SK-N-MC (cell line): ENCODE measurements at places on chromosomes 12 and 14.

DNA sequence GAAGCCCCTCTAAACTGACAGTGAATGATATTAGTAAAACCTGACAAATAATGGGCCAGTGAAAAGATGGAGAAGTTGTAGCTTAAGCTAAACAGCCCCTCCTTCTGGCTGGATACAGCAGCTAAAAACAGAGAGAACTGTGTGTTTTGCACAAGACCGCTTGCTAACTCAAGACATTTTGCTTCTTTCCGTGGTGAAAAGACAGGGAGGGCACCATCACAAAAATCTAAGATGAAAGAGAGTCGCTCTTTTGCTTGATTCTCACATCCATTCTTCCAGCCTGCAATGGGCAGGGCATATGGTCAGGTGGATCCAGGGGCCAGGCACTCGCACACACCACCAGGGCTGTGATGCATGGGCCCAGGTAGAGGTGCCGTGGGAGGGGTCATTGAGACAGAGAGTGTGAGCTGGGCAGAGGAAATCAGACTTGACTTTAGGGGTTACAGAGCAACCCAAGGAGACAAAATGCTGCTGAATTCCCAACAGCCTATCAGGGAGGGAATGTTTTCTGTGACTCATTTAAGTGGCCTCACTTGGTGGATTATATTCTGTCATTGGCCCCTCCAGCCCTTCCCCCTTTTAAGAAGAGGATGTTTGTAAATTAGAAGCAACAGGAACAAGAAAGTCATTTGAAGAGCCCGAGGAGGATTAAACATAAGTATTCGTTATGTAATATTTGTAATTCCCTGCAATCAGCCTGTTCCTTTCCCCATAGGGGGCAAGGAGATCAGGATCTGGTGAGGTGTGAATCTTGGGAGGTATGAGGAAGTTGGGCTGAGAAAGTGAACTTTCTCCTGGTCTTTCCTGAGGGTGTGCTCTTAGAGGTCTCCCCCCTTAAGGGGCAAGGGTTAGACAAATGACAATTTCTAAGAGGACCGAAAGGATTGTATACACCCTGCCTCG is 12.3 kb downstream of the EMP1 start:
- no peak for DNase-seq

DNA sequence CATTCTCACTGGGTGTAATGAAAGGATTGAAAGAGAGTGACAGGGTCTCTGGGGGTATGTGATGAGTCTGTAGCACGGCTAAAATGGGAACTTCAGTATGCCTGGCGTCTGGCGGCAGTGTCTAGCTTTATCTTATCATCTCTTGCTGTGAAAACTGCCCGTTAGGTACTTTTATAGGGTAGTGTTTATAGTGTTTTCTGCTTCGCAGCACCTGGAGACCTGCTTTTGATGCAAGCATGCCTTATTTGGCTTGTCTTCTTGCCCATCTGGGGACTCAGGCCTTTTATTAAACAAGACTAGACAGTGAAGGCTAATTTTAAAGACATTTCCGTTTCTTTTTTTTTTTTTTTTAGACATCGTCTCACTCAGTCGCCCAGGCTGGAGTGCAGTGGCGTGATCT is 36.3 kb upstream of the ALDH2 start:
- no peak for DNase-seq

DNA sequence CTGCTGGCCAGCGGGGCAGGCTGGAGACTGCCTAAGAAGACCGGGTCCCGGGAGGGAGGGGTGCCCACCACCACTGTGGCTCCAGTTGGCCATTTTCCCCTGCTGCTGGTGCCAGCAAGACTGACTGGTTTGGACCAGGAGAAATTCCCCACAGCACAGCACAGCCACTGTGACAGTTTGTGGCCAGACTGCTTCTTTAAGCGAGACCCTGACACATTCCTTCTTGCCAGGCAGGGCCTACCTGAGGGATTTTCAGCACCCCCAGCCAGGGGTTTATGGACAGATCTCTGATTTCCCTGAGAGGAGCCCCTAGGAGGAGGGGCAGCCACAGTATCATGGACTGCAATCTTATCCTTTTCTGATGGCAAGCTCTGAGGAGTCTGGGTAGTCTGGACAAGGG is 15.5 kb downstream of the GLIPR1L1 start:
- DNase-seq = no peak

DNA sequence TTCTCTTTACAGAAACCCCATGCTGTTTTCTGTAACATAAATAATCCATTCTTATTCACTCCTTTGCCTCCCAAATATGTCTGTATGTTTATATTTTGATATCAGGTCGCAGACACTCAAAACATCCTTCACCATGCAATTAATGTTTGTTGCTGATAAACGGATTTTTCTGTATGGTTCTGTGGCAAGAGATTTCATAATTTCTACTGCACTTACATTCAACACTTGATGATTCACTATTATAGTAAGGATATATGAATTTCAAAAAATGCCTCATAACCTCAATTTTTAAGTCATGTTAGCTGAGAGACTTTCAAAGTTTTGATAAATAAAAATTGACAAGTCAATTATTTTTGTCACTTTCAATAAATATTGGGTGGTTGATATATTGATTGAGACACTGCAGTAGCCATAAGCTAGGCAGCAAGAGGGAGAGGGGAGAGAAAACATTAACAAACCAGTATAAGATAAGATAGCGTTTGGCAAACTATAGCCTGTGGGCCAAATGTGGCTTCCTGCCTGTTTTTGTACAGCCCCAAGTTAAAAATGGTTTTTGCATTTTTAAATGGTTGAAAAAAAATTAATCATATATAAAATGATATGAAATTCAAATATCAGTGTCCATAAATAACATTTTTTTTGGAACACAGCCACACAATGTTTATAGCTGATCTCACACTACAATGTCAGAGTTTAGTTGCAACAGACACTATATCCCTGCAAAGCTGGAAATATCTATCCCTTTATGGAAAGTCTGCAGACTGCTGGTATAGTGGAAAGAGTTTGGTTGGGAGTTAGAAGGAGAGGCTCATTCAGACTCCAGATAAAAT is 18.3 kb downstream of the ALDH6A1 start:
- DNase-seq = no peak

DNA sequence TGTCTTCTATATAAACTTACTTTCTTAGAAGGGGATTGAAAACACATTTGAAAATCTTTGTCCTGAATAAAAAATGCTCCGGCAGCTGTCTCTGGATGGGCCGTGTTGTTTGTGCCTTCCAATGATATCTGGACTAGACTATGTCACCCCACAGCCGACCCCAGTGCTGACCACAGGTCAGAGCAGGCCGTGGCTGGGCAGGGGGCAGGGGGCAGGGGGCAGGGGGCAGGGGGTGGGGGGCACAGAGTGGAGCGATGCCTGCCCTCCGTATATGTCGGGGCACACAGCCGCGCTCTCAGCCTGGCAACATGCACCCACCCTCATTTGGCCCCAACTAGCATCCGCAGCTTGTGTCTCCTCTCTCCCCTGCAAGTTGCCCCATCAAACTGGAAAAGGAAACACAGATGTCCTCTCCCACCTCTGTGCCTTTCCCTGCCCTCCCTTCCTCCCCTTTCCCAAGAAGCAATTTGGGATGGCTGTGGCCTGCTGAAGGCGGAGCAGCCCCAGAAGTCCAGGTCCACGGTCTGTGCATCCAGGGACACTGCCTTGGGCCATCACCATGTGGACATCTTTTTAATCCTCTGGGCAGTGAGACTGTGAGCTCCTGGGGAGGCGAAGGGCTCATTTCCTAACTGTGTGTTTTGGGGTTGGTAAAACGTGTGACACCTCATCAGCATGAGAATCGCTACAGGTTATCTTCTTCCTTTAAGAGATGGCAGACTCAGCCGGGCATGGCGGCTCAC is 295.7 kb upstream of the RTL1 start:
- DNase-seq = no peak

GRCh38 chr12:6187948-6188793 is 12.0 kb upstream of the CD9 start:
- no peak for DNase-seq

DNA sequence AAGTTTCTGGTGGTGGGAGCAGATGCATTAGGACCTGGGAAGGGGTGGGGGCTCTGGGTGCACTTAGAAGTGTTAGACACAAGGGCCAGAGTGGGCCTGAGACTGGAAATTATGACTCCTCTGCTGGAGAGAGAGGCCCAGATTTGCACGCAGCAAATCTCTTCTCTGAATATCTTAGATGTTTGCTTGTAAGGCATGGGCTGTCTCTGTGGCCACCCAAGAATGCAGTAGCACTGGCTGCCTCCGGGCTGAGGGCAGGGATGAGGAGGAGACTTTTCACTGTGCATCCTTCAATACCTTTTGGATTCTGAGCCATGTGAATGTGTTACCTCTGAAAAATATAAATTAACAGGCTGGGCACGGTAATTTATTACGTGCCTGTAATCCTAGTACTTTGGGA is 14.0 kb upstream of the RABGGTA start:
- no peak for DNase-seq

DNA sequence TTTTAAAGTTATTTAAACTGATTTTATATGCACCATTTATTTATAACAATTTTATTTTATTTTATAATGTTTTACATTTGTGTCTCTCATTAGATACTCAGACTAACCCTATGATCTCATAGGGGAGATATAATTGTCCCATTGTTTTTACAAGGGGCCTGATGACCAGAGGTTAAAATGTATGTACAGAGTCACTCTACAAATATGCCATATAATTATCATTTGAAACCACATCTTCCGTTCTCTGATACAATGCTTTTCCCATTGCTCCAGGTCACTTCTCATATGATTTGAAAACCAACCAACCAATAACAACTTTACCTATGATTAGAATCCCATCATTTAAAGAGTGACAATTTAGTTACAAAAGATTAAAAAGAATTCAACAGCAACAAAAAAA is 137.8 kb downstream of the GPHN start:
- DNase-seq = no peak

DNA sequence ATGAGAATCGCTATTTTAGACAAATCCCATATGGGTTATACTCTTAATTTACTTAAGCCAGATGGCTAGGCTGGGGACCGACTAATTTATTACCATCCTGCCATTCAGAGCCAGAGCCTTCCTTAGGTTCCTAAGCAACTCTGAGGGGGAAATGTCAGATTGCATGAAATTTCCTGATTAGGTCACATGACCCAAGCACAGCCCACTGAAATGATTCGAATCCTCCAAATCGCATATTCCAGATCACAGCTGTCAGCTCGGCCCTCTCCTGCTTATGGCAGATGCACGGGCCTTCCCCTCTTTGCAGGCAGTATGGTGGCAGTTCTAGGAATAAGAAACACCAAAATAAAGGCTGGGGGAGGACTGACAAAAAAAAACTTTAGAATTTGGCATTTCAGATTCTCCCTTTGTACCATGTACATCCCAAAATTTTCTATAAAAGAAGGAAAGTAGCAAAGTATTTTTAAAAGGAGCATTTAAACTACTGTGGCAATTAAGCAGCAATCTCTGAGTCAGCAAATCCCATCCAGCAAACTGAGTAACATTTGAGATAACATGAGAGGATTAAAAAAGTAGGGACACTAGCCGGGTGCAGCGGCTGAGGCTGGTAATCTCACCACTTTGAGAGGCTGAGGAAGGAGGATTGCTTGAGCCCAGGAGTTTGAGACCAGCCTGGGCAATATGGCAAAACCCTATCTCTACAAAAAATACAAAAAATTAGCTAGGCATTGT is 30.5 kb upstream of the NUDT4 start:
- no peak for DNase-seq

DNA sequence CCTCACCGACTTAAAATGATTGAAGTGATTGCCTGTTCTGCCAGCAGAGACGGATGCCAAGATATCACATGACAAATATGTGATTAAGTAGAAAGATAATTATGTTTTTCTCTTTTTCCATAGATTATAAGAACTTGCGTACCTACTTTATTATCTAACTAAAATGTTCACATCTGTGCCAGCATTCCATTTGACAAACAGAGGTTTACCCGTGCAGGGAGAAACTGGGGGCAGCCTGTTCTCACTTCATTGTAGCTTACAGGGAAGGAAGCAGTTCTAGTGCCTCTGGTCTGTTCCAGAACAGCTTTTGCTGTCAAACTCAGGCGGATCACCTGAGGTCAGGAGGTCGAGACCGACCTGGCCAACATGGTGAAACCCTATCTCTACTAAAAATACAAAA is 29.6 kb downstream of the CCDC62 start:
- no peak for DNase-seq

DNA sequence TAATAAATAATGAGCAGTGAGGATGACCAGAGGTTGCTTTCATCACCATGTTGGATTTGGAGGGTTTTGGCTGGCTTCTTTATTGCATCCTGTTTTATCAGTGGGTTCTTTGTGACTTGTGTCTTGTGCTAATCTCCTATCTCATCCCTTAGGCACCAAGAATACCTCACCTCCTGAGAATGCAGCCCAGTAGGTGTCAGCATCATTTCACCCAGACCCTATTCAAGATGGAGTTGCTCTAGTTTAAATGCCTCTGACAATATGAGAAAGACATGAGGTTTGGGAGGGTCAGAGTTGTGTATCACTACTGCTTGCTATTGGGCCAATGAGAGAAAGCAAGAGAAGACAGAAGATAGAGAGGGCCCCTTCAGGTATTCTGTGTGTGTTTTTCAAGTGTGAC is 592.2 kb downstream of the ETNK1 start:
- no peak for DNase-seq

GRCh38 chr12:49355913-49356312 is 9.2 kb downstream of the DNAJC22 start:
- no peak for DNase-seq

DNA sequence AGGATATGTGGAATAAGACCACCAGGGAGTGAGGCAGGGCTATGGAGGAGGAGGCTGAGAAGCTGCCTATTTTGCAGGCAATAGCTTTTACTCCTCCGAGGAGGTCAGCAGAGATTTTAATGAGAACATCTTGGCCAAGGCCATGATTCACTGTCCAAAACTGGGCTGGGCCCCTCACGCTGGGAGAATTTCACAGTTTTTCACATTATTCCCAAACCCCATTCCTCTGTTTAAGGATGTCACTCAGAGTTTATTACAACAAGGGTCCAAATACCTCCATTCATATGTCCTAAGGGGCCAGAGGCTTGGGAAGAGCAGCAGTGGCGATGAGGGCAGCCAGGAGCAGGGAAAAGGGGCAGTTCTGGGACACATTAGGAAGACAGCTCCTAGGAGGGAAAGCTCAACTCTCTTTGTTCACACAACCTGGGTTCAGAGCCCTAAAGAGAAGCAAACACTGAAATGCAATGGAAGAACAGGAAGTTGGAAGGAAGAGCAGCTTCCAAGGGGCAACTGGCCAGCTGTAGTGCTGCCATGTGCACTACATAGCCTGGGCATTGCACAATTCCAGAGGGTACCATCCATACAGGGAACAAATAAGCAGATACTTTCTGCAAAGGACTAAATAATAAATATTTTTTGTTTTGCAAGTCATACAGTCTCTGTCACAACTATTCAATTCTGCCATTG is 283.2 kb downstream of the NUAK1 start:
- DNase-seq = no peak

- DNase-seq = no peak
Observed at GRCh38 chr12:130685250-130685787, 30.8 kb downstream of the RIMBP2 start.

DNA sequence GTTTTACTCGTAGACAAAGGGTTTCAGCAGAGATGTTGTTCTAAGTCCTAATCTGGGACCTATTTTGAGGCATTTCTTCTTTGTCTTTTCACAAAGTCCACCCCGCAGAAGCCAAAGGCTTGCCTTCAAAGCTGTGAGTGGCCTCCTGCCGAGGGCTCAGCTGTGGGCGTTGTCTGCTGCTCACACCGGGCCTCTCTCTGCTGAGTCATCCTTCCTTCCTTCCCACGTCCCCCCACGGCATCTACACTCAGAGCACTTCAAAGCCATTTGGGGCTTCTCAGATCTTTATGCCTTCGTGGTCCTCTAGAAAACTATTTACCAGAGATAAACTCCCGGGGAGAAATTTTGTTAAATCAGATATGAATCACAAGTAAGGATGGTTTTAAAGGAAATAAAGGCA is 115.9 kb upstream of the TMPO start:
- no peak for DNase-seq
